ENCODE measurements at places on chromosomes 5 and 9.

DNA sequence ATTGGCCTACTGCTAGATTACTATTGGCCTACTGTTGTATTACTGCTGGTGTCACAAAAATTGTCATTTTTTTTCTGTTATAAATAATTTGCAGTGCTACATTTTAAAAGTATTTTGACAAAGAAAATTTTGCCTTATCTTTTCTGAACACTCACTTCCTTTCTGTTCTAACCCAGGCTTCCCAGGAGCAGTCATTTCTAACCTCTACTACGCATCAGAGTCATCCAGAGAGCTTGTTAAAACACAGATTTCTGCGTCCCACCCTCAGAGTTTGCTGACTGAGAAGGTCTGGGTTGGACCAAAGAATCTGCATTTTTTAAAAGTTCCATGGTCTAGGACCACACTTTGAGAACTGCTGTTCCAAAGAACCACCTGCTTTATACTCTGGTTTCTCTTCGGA lies 306.1 kb downstream of the GLIS3 start:
- no peak for DNase-seq

DNA sequence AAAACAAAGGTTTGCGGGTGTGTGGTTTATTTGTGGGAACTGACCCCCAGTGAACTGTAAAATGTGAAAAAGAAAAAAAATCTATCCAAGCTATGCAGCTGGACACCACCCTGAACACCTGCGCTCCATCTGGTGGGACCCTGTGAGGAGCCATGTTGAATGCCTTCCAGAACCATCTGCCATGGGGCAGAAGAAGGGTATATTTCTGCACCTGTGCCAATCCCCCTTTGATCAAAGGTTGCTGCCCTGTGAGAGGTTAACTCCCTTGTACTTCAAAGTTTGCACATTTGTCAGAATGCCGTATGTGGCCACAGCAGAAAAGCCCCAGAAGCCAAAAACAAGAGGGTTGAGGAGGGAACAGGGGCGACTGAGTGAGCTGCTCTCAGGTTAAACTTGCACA lies 148.5 kb upstream of the ALDH1B1 start:
- DNase-seq: no peak

- DNase-seq: no peak
Observed at GRCh38 chr5:180046656-180047055, 24.9 kb downstream of the RNF130 start.

- no peak for DNase-seq
Observed at GRCh38 chr9:18261181-18261580, 212.8 kb upstream of the ADAMTSL1 start.

GRCh38 chr5:90308787-90309585 lies 100.6 kb downstream of the CETN3 start:
- DNase-seq: no peak

DNA sequence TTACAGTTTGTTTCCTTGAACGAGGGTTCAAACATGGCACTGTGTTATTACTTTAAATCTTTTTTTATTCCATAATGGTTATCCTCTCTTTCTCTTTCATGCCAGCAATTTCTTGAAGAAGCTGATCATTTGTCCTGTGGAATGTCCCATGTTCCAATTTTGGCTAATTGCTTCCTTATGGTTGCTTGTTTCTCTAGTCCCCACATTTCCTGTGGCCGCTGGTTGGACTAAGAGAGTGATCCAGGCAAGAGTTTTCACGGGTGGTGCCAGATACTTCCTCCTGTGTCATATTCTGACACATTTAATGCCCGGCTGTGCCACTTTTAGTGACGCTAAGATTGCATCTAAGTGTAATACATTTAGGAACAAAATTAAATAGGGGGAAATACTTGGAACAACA lies 83.8 kb upstream of the FAM169A start:
- DNase-seq: no peak

GRCh38 chr5:134957920-134958608 lies 9.6 kb upstream of the CATSPER3 start:
- DNase-seq: no peak
